ENCODE measurements at places on chromosomes 16 and 17.
A peak's percentile ranks its signal among the peaks of the same experiment; 100 is the strongest.

- no peak for DNase-seq
Observed at GRCh38 chr16:59213952-59214351, 479.8 kb upstream of the GOT2 start.

GRCh38 chr17:35361027-35361426 is 12.4 kb downstream of the SLFN11 start:
- DNase-seq, result no peak

- no peak for DNase-seq
Observed at GRCh38 chr17:82490512-82491195, 28.9 kb upstream of the FOXK2 start.

DNA sequence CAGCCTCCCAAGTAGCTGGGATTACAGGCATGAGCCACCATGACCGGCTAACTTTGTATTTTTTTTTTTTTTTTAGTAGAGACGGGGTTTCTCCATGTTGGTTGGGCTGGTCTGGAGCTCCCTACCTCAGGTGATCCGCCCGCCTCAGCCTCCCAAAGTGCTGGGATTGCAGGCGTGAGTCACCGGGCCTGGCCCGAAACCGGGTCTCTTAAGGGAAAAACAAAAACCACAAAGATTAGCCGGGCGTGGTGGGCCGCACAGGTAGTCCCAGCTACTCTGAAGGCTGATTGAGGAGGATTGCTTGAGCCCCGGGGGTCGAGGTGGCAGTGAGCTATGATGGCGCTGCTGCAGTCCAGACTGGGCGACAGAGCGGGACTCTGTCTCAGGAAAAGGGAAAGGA is 19.9 kb upstream of the RBL2 start:
- DNase-seq, result no peak

DNA sequence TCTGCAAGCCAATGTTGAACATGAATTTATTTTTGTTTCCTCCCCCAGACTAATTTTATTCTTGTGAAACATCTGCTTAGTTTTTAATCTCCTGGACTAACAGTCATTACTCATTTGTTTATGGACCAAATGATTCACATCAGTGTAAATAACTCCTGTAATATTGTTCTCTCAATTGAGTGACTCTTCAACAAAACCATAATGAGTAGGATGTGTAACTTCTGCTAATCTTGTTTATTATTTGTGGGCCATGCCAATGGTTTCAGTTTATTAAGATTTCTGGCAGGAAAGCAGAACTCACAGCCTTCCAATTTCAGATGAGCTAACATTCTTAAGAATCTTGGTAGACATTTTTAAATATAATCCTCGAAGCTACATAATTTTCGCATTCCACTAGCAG is 1216.3 kb upstream of the GOT2 start:
- no peak for DNase-seq

DNA sequence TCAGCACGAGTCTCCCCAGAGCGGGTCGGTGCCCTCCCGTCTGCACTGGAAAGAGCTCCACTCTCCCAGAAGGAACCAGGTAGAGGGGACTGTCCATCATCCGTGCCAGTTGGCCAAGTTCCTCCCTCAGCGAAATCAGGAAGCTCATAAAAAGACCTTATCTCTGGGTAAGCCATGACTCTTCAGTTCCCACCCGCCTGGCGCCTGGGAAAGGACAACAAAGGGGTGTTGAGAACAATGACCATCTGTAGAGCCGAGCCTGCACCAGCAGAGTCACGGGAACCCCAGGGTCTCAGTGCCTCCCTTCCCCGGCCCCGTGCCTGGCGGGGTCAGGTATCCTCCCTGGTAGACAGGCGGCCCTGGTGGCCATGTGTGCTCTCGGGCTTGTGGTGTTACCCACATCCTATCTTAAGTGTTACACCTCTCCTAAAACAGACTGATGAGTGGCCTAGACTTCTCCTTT is 190.7 kb downstream of the AXIN2 start:
- DNase-seq, result no peak

GRCh38 chr16:57825298-57826044 is 23.2 kb upstream of the KIFC3 start:
- no peak for DNase-seq

DNA sequence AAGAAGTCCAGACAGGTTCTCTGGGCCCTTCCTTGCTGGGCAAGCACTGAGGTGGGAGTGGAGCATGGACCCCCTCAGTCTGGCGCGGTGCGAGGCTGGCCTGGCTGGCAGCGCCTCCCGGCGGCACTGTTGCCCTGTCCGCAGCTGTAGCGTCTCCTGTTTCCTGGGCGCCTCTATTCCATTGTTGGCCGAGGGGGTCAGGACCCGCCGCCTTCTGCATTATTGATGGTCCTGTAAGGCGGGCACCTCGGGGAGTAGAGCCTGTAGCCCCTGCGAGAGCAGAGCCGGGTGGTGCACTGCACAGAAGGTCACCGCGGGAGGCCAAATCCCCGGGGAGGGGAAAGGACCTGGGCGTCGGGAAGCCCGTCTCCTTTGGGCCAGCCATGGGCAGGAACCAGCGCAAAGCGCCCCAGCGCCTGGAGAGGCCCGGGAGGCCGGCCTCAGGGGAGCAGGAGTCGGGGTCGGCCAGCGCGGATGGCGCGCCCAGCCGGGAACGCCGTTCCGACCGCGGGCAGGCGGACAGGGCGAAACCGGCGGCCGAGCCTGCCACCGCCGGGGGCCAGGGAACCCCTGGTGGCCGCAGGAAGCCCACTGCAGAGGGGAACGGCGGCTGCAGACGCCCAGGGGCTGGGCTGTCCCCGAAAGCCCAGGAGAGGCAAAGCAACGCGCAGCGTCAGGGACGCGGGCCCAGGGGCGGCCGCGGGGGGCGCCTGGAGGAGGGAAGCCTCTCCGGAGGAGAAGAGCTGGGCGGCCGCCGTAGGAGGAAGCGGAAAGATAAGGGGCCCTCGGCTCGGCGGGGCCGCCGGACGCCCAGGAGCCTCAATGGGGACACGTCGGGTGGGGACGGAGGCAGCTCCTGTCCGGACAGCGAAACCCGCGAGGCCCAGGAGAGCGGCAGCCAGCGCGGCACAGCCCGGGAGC is at the start of gene MYO15B:
Gene MYO15B (plus strand): TSS at position 126 of the 921 bp plus-strand sequence. CDS start 258 bp downstream, at position 384.
- DNase-seq, result peak; percentile 69

GRCh38 chr17:69373069-69373468 is 41.4 kb upstream of the MAP2K6 start:
- no peak for DNase-seq

GRCh38 chr16:23317266-23317661 is 15.2 kb downstream of the SCNN1B start:
- DNase-seq, result no peak

DNA sequence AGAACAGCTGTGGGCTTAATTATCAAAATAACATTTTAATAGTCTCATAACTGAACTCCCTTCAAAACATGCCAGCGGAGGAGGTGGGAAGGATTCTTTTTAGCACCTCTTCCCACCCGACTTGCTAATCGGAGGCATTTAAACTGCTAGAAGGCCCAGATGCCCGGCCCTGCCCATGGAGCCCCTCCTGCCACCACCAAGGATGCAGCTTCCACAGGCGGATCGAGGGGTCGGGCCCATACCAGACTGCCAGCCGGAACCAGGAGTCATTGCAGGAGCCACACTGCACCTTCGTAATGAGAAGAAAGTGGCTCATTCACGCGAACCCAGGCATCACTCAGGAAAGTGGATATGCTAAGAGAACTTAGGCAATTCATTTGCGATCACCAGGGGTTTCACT is 201.2 kb downstream of the C16orf78 start:
- DNase-seq, result no peak

All from activated CD4-positive, alpha-beta T cell treated with anti-CD3 and anti-CD28 coated beads, Interleukin-2, Interleukin-6, amounts not matched to agents 100 ng/mL and 50 ng/mL, durations not matched to agents 16 hours and 8 hours (primary cell).